ENCODE measurements at places on chromosomes 1 and 21.

DNA sequence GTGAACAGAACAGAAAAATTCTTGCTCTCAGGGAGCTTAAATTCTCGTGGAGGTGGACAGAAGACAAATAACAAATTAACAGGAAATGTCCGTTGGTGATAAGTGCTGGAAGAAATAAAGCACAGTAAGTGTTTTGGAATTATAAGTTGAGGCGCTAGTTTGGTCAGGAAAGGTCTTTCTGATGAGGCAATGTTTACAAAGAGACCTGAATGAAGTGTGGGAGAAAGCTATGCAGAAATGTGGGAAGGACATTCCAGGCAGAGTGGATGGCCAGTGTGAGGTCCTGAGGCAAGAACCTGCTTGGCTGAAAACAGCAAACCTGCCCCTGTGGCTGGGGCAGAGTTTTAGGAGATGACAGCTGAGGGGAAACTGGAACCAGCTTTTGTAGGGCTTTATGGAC lies 23.3 kb downstream of the NGF start:
- no peak for DNase-seq

DNA sequence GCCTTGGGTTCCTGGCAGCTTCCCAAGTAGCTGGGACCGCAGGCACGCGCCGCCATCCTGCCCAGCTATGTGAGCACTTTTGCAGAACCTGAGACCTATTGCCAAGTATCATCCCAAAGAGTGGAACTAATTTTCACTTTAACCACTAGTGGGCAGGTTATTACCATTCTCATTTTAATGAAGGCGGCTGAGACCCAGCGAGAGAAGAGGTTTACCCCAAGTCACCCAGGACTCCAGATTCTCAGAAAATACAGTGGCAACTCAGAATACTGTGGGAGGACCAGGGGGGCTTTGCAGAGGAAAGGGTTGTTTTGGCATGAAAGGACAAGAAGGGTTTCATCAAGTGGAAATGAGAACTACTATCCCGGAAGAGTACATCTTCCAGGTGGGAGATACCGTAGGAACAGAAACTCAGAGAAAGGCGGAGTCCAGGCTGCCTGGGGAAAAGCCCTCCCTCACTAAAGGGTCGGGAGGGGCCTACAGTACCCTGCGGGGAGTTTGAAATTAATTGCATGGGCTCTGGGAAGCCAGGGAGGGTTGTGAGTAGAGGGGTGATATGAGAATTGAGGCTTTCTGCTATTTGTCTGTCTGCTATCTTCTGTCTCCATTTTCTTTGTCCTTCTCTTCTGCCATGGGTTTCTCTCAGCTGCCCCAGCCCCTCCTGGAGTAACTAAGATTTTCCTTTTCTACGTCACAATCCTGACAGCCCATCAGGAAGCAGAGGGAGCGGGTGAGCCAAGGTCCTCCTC lies 7.2 kb upstream of the SEMA4A start:
- DNase-seq = no peak

GRCh38 chr1:40381268-40382107 lies 8.0 kb downstream of the SMAP2 start:
- no peak for DNase-seq

GRCh38 chr1:179229214-179230140 lies at the start of gene ABL2:
TSS of gene ABL2 (minus strand) at chr1:179229677. CDS start at chr1:179229397, 280 bp downstream.
- DNase-seq = peak; percentile 72

- no peak for DNase-seq
Observed at GRCh38 chr21:38315122-38315521, 58.3 kb downstream of the KCNJ15 start.

DNA sequence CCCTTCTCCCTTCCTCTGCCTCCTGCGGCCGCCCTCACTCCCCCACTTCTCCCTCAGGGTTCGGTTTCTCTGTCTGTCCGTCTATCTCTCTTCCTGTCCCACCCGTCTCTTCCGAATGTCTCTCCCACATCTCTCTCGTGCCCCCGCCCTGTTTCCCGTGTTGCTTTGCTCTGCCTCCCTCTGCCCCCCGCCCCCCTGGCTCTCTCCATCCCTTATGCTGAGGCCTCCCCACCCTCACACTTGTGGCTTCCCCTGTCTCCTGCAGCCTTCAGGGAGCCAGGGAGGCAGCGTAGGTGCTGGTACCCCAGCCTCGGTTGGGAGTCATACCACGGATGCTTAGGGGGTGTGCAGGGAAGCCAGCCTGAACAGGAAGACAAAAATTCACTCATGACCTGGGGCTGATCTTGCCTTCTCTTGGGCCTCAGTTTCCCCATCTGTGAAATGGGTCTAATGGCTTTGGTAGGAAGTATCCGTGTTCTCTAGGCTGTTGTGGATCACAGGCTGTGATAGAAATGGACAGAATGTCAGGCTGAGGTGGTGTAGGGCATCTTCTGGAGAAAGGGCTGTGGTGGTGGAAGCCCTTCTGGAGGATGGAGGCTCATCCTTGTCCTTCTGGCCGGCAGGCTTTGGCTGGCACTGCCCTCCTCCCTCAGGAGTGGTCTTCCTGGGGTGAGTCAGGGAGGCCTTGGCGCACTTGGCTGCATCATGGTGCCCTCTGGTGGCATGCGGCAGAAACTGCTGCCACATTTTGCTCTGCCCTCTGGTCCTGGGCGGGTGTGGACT lies 55.5 kb downstream of the FOXO6 start:
- DNase-seq = peak; percentile 58

Measured in stimulated activated effector memory CD8-positive, alpha-beta T cell treated with anti-CD3 and anti-CD28 coated beads, Interleukin-12 subunit alpha, Interleukin-12 subunit beta, amount 100 ng/mL, for 72 hours (primary cell).